ENCODE measurements at places on chromosomes 7 and 10. TPM values are rescaled to one million over a fixed set of nuclear protein-coding genes. Genes with fewer than 3 reads are reported as not detected.

DNA sequence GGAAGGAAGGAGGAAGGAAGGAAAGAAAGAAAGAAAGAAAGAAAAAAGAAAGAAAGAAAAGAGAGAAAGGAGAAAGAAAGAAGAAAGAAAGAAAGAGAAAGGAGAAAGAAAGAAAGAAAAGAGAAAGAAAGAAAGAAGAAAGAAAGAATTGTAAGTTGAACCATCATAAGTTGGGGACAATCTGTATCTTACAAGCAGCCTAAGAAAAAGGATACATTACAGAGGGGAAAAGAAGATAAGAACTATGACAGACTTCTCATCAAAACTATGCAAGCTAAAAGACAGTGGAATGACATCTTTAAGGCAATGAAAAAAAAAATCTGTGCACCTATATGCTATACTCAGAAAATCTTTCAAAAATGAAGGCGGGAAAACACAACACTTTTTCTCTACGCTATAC is 50.3 kb upstream of the SP4 start:
- H3K27me3 ChIP-seq = no peaks in the 10 kb centered on the region
- peaks cover 43% of the 10 kb centered on the region for H3K36me3 ChIP-seq
- no peak for DNase-seq

- peaks cover 77% of the 10 kb centered on the region for H3K4me1 ChIP-seq
- H3K4me3 ChIP-seq = no peak overlapping the region
- DNase-seq = no peak
- peak overlapping the region; percentile 96 for H3K27ac ChIP-seq
- H3K36me3 ChIP-seq = peaks cover 3% of the 10 kb centered on the region
Measured at GRCh38 chr10:72245949-72246525, 27.7 kb upstream of the DDIT4 start.

DNA sequence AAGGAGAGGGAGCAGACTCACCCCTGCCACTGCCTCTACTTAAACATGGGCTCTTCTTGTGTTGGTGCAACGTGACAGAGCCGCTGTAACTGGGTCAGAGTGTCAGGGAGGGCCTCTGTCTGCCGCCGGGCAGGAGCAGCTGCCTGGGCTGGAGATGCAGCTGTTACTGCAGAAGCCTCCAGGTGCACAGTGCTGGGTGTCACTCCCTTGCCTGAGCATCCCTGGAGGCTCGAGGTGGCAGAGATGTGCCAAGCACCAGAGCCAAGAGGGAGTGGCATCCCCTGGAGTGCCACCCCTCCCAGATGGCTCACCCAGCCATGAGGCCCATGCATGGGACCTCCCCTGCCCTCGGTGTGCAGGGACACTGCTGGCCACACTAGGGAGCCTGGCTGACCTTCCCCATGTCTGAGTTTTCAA is 145.7 kb downstream of the PRPF18 start:
- no peak overlapping the region for H3K27ac ChIP-seq
- H3K4me1 ChIP-seq = no peaks in the 10 kb centered on the region
- no peak for DNase-seq
- H3K4me3 ChIP-seq = no peak overlapping the region
- H3K36me3 ChIP-seq = no peaks in the 10 kb centered on the region

The OR2A12 gene
- total RNA-seq = not detected

The SUFU gene
- 18.0 TPM for total RNA-seq
